ENCODE measurements at places on chromosomes 12 and 14. TPM values are rescaled to one million over a fixed set of nuclear protein-coding genes. Genes with fewer than 3 reads are reported as not detected.

GRCh38 chr14:38199076-38199475, 8.6 kb upstream of the SSTR1 start:
- DNase-seq = no peak

- no peak for DNase-seq
Measured at GRCh38 chr12:131370321-131370720, 340.6 kb upstream of the SFSWAP start.

- DNase-seq = no peak
Measured at GRCh38 chr14:31229009-31229408, 21.4 kb upstream of the HECTD1 start.

GRCh38 chr12:118358008-118358359, 14.7 kb downstream of the TAOK3 start:
- DNase-seq = no peak

GRCh38 chr14:21233457-21234076, 35.7 kb downstream of the HNRNPC start:
- no peak for DNase-seq

DNA sequence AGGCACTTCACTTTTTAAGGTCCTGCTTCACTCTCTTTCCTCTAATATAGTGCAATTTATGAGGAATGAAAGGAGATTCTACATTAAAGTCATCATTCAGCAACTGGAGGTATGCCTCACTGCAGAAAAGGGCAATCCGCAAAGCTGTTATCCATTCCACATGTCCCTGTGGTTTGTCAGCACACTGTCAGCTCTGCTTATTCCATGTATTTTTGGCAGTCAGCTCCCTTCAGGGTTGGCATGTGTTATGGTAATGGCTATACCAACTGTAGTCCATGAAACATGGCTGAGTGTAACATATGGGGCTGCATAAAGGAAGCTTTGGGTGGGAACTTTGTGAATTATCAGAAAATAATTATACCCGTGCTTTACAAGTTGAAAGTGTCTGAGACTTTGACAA, 154.1 kb downstream of the GALC start:
- no peak for DNase-seq

DNA sequence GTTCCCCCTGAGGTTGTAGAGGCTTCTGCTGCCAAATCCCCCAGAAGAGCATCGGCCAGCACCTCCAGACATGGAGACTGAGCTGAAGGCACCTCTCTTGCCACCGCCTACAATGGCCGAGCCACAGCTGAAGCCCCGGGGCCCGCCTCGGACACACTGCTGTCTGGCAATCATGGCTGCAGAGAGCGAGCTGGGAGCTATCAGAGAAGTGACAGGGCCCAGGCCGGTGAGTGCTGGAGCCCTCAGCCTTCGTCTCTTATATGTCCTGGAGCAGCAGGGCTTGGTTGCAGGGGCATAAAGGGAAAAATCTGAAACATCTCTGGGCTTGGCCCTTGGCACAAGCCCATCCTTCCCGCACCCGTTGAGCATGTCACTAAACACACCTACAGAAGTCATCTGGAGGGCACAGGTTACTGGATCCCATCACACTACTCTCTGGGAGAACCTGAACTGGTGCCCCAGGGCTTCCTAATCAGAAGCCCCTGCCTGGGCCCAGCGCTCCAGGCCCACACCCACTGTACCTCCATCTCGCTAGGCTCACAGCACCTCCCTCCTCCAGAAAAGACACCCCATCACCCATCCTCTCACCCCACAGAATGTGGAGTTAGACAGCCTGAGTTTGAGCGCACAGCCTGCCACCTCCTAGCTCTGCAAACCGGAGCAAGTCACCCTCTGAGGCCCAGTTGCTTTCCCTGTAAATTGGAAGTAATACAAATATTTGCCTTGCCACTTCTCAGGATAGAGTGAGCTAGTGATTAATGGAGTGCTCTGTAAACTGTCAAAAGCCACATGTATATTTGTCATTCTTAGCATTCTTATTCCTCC, at the start of gene KRT4:
KRT4 (minus strand) TSS at position 232 of the 825 bp plus-strand sequence; CDS start at position 174, 58 bp downstream.
- no peak for DNase-seq

GRCh38 chr12:117052386-117053049, 46.7 kb downstream of the TESC start:
- DNase-seq = no peak

DNA sequence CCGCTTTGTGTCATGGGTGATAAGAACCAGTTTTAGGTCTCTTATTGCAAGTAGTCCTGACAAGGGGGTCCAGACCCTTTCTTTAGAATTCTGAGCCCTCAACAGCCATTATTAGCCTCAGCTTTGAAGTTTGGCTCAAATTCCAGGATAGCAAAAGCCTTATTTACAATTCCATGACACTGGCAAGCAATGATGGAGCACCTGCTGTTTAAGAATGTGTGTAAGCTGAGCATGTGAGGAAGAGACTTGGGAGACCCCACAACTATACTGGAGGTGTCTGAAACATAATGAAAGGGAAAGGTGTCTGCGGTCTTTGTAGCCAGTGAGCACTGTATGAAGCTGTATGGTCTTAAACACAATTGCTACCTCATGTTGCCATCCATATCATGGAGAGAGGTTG, 119.8 kb downstream of the TBX5 start:
- no peak for DNase-seq

- no peak for DNase-seq
Measured at GRCh38 chr14:68628605-68629310, 164.1 kb downstream of the ZFP36L1 start.

DNA sequence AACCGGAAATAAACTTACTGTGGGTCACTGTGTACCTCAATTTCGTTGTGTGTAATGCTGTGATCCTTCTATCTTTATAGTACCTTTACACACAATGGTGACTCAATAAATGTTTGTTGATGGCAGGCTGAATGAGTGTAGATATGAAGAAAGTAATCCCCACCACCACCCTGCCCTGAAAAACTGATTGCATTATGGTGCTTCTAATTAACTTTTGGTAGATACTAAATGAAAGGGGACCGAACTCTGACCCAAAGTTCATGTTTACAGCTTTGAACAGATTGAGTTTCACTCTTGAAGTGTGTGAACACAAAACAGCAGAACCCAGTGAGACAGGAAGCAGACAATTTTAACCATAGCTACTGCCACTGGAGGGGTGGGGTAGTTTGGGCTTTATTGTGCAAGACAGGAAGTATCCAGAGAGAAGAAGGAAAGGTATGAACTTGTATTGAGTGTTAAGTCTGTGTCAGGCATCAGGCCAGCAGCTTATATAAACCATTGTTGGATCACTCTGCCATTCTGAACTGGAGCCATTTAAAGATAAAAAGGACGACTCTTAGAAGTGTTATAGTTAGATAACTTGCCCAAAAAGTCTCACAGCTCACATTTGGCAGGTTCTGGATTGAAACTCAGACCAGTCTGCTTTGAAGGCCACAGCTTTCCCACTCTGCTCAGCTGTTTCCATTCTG, 197.0 kb upstream of the AMIGO2 start:
- DNase-seq = peak; percentile 45

GRCh38 chr12:38872156-38872555, 33.2 kb downstream of the CPNE8 start:
- DNase-seq = no peak

DNA sequence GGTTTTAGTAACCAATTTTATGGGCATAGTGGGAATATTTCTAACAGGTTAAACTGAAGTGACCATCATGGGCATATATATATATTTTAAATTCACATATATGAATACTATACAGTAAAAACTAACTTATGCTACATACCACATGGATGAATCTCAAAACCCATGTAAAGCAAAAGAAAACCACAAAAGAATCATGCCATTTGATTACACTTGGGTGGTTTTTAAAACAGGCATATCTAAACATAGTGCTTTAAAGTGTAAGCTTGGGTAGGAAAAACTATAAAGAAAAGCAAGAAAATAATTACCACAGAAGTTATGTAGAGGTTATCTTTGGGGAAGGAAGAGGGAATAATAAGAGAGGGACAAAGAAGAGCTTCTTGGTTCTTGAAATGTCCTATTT, 326.1 kb downstream of the NAV3 start:
- no peak for DNase-seq

DPF3 gene
- total RNA-seq = 18.9 TPM

KRT74 gene
- not detected for total RNA-seq

TAS2R30 gene
- 0.97 TPM for total RNA-seq

PLEKHG7 gene
- total RNA-seq = not detected

SERPINA6 gene
- total RNA-seq = not detected

CLEC1A gene
- total RNA-seq = 3.9 TPM

HAL gene
- 0.26 TPM for total RNA-seq

ANG gene
- total RNA-seq = 13.0 TPM

POLE2 gene
- 1.0 TPM for total RNA-seq

TRIAP1 gene
- 15.3 TPM for total RNA-seq

Data from left cardiac atrium (tissue), 4 donors.